ENCODE measurements at places on chromosomes 5 and 9.

DNA sequence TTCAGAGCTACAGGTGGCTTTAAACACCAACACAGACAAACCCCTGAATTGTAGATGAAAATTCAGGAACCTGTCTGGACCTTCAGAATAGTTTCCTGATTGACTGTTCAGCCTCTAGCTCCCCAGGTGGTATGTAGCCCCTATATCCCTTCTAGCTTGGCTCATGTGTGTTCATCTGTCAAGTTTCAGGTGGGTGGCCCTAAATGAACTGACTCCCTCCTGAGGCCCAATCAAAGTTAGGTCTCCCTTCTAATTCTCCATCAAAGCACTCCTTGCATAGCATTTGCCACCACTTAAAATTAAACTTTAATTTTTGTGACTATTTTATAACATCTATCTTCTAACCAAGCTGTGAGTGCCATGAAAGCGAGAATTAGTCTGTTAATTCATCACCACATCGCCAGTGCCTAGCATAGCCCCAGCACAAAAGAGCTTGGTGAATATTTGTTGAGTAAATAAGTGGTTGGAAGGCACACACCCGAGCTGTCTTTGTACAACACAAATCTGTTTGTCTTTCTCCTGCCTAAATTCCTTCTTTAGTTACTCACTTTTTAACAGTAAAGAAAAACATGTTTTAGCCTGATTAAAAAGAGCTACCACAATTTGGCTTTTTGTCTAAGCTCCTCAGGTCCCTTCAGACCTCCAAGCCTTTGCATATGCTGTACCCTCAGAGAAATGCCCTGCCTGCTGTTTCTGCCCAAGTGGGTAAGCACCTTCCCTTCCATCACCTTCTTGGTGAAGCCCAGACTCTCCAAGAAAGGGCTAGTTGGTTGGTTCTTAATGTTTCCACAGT is 138.1 kb upstream of the HMHB1 start:
- no peak for DNase-seq

DNA sequence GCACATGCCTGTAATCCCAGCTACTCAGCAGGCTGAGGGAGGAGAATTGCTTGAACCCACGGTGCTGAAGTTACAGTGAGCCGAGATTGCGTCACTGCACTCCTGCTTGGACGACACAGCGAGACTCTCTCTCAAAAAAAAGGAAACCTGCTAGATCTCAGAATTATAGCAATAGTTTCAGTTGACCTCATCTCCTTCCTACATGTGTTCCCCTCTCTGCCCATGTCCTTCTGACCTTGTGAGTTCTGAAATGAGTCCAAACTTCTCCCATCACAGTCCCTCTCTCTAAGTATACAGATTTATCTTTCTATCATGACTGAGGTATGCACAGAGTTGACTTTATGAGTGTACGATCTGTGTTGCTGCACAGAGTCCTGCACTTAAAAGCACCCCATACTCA is 44.6 kb upstream of the SHOC1 start:
- DNase-seq = no peak

- DNase-seq = no peak
Measured at GRCh38 chr9:137482094-137482781, 23.1 kb upstream of the NSMF start.

- no peak for DNase-seq
Measured at GRCh38 chr9:20312732-20313131, 309.6 kb downstream of the MLLT3 start.

DNA sequence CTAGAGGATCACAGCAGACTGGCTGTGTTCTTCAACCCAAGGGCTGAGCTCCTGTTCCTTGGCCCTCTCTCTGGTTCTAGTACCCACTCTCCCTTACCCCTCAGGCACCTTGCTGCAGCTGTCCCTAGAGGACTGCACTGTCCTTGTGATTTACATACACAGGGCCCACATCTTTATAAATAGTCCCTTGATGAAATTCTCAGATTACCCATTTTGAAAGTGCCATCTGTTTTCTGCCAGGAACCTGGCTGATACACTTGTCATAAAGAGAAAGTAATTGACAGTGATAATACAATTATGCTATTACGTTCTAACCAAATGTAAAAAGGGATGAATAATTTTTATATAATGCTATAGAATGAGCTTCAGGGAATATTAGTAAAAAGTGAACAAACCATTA is 16.5 kb upstream of the SPARC start:
- DNase-seq = no peak
